ENCODE measurements at places on chromosomes 7 and 10.

DNA sequence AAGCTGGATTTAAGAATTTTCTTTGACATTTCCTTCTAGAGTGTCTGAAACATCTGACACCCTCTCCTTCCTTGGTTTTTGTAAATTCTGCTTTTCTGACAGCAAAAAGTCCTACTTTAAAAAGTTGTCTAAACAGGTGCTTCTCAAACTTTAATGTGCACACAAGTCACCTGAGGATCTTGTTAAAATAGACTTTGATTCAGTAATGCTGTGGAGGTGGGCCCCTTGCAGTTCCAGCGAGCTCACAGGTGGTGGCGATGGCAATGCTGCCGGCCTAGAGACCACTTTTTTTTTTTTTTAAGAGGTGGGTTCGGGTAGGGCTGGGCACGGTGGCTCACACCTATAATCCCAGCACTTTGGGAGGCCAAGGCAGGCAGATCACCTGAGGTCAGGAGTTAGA is 77.1 kb downstream of the ABCC2 start:
- DNase-seq = no peak

DNA sequence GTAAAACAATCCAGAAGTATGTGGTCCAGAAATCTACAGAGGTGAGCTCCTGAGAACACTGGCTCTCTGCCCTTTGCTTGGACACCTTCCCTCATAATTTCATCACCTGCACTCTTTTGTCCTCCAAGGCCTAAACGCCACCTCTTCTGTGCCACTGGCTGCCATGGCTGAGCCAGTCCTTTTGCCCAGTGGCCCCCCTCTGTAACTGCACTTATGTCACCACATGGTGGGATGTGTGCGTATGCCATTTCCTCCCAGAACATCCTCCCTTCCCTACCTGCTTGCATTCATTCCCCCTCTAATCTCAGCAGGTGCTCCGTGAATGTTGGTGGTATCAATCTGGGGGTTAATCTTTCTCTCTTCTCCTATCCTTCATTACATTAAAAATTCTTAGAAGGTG is 17.3 kb upstream of the DUSP5 start:
- DNase-seq = no peak

- no peak for DNase-seq
Measured at GRCh38 chr10:26755443-26755903, 58.0 kb downstream of the PDSS1 start.

DNA sequence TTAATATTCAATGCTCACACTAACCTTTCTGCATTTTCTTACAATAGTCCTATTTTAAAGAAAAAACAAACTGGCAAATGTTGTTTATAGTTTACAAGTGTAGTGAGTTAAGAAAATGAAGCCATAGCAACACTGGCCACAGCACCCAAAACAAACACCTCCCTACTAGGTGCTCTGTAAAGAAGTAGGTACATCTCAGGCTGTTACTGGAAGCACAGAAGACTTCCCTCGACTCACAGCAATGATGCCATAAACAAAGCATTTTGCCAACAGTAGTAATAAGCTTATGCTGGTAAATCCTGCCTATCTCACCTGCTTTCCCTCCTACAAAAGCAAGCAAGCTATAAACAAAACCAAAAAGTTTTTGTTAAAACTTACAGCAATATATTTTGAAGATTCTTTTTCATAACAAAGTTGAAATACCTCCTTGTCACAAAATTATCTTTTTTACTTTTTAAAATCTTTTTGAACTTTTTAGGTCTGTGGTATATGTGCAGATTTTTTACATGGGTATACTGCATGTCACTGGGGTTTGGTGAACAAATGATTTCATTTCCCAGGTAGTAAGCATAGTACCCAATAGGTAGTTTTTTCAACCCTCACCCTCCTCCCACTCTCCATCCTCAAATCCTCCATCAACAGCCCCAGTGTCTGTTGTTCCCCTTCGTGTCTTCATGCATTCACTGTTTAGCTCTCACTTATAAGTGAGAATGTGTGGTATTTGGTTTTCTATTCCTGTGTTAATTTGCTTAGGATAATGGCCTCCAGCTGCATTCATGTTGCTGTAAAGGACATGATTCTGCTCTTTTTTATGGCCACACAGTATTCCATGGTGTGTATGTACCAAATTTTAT is 28.4 kb downstream of the COA1 start:
- no peak for DNase-seq

DNA sequence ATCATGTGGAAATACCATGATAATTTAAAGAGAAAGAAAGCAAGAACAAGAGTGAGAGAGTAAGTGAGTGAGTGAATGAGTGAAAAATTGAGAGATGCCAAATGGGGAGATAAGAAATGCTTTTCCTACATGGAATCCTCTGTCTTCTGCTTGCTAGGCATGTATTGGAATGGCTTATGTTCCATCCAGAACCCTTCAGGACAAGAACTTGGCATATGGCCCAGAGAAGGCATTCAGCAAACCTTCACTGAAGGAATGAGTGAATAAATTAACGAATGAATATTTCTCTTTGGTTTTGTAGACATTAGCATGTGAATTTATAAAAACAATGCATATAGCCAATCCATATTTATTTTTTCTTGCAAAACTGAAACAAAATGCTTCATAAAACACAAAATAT is 162.2 kb downstream of the LRRTM3 start:
- no peak for DNase-seq

DNA sequence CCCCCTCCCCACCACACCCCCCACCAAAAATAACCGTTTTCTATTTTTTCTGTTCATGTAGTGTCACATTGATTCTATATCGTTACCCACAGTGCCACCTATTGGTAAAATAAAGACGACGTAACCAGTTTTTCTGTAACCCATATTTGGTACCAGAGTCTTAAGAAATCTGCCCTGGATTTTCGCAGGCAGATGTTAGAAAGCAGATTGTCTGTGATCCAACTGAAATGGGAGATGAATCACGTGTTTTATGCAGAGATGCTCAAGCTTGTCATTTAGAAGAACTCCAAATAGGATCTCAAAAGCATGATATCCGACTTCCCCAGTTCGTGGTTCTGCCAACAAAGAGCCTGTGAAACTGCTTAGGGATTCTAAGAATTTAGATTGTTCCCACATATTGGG is 261.1 kb upstream of the CSTF2T start:
- no peak for DNase-seq

GRCh38 chr7:132422502-132423111 is 153.7 kb downstream of the PLXNA4 start:
- no peak for DNase-seq
